AML-193 (cell line): ENCODE measurements at places on chromosomes 3 and 15.
A peak's percentile ranks its signal among the peaks of the same experiment; 100 is the strongest.

DNA sequence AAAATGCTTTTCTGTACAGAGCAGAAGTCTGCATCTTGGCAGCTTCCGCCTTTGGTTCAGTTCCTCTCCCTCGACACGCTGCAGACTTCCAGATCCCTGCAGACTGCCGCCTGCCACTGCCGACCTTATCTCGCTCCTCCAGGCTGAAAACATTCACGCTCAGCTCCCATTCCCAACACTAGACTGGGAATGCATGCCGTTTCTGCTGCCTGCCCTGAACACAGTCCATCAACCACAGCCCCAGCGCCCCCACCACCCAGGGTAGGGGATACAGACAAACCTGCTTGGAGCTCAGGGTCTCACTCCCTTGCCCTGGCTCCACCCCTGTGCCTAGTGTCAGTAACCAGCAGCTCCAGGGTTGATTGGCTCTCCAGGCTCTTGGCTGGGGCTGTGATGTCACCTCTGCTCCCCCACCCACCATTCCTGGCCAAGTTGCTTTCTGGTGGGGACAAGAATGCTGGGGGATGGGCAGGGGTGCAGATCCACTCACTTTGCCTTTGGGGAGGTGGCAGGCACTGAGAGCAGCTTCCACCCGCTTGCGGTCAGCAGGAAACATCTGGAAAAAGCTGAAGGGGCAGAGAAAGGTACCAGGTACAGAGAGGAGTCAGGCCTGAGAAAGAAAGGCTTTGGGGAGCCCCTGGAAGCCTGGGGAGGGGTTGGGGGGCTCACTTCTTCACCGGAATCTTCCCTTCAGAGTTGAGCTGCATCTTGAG, 6.1 kb downstream of the PLCB2 start:
- no peak for DNase-seq

GRCh38 chr3:8441969-8442559, 59.6 kb upstream of the LMCD1 start:
- DNase-seq = peak; percentile 3

DNA sequence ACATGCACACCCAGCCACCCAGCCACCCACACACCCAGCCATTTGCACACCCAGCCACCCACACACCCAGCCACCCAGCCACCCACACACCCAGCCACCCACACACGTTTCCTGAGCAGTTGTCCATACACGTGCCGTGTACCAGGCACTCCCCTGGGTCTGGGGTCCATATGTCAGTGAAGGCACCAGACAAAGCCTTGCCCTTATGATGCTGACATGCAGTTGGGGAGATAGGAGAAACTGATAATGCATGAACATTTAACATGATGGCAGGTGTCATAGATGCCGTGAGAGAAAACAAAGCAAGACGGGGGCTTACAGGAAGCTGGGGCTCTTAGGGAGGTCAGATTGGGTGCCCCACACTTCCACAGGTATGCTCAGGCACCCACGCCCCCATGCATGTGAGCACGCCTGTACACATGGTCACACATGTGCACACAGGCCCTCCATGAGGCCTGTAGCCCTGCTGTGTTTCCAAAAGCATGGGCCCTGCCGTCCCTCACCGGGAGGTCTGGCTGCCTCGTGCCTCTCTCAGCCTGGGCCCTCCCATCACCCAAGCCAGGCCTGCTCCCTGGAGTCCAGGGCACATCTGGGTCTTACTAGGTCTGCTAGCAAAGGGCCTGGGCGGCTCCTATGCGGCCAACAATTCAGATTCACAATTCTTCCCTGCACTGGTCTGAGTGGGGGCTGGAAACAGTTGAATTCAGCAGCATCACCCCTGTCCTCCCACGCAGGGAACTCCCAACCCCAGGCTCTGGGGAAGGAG, 3.6 kb upstream of the DNAJB8 start:
- no peak for DNase-seq

- DNase-seq = no peak
Measured at GRCh38 chr3:70963431-70964275, 619.9 kb downstream of the FOXP1 start.

DNA sequence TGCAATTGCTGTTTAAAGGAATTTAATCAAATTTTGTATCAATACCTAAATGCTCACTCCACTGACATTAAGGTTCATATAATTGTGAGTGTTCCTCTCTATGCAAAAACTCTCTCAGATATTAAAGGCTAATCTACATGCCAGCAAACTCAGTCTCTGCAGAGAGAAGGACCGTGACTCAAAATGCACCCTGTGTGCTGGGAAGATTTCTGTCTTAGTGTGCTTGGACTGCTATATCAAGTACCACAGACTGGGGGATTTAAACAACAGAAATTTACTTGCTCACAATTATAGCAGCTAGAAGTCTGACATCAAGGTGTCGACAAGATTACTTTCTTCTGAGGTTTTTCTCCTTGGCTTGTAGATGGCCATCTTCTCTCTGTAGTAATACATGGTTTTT, 18.6 kb upstream of the PFN2 start:
- no peak for DNase-seq
